ENCODE measurements at places on chromosomes 3 and 15.

DNA sequence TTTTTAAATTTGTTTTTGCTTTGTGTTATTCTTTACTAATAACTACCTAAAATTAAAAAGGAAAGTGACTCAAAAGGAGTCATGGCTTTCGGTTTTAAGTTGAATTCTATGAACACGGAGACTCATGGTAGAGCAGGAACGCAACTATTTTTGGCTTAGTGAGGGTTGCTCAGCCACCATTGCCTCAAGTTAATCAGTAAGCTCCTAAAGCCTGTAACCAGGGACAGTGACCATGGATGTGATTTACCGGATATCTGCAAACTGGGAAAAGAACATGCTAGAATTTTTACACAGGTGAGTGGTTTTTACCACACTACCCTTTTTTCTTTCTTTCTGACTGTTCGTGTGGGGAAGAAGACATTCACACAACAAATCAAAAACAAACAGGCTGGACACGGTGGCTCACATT, 11.8 kb downstream of the SLC12A8 start:
- DNase-seq = no peak

DNA sequence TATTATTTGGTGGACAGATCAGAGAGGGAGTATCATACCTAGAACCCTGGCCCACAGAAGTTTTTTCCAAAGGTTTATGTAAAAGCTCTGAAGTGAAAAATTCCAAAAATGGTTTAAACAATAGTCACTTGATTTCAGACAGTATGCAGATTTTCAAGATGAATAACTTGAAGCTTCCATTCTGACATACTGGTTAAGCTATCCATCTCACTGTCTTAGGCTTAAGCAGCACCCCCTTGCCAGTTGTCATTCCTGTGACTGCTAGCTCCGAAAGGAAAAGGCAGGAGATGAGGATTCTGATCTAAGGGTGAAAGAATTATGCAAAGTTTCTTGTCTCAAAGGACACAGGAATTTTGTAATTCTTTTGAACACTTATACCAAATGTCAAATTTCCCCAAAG, 337.5 kb upstream of the THBS1 start:
- no peak for DNase-seq

- DNase-seq = no peak
Measured at GRCh38 chr3:149555927-149556326, 81.4 kb downstream of the TM4SF4 start.

DNA sequence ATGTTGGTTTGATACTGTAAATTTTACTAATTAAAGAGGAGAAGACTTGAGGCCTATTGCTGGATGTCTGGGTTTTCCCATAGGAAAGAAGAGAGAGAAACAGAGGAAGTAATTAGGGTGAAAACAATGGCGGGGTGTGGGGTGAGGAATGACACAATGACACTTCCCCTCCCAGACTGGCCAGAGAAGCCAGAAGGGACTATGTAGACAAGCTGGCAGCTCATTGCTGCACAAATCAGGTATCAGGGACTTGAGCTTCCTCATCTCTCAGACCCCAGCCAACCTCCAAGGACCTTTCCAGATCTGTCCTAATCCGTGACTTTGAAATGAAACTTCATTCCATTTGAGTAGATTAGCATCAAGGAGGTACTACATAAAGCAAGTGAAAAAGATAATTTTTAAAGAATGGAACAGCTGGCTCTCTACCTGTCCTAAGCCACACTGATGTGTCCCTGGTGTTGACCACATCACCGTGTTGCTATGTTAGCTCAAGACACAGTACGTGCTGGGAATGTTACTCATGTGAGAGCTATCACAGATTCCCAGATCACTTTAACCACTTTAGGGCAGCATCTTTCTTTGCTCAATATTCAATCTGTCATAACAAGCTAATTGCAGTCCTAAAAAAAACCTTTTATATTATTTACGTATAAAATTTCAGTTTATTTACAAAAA, 22.2 kb downstream of the TMEM212 start:
- DNase-seq = no peak

GRCh38 chr3:172134352-172134751, 95.0 kb downstream of the FNDC3B start:
- no peak for DNase-seq

GRCh38 chr3:53524566-53524965, 30.2 kb downstream of the CACNA1D start:
- DNase-seq = no peak

DNA sequence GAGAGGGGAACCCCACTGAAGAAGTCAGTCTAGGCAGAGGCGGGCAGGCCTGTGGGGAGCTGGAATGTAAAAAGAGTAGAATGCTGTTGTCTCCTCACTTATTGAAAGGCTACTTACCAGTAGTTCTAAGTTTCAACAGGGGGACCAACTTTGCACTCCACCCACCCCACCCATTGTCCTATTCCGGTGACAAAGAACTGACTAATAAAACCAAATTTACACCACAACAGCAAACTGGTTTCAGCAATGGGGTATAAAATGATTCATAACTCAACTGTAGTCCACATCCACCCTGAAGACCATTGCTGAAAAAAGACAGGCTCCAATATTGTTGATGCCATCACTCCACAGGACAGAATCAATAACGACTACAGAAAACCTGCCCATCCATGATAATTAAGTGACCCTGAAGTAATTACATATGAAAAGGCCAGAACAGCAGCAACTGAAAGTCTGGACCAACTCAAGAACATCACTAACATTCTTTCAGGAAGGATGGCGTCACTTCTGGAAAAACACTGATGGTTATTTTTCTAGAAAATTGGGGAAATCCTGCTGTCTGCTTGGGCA, 80.2 kb downstream of the ABI3BP start:
- no peak for DNase-seq

Data from activated T-cell treated with anti-CD3 and anti-CD28 coated beads, Interleukin-2, amount 50 U/mL, for 24 hours (primary cell).